ENCODE measurements at places on chromosomes 1 and 21. TPM values are rescaled to one million over a fixed set of nuclear protein-coding genes. Genes with fewer than 3 reads are reported as not detected.

- DNase-seq = no peak
- H3K27me3 ChIP-seq = no peaks in the 10 kb centered on the region
- H3K4me3 ChIP-seq = no peak overlapping the region
- no peak overlapping the region for H3K27ac ChIP-seq
- peaks cover 6% of the 10 kb centered on the region for H3K36me3 ChIP-seq
These were observed 14.0 kb upstream of the TBX19 start for GRCh38 chr1:168266644-168267186.

DNA sequence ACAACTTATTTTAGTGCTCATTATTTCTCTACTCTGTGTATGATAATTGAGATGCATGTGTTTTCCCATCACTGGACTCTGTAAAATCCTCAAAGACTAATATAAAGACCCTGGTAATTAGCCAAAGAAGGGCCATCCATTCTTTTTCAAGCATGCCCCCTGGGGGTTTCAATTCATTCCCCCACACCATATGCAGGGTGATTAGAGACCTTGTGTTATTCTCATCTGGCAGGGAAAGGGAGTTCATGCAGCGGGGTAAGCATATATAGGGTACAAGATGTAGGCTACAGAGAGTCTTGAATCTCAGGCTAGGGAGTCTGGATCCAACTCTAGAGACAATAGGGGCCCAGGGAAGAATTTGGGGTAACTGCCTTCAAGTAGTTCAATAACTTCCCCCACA, 166.5 kb downstream of the TNR start:
- H3K4me3 ChIP-seq = no peak overlapping the region
- H3K4me1 ChIP-seq = no peaks in the 10 kb centered on the region
- no peak overlapping the region for H3K27ac ChIP-seq

GRCh38 chr1:111030590-111030989, 66.9 kb upstream of the LRIF1 start:
- H3K27me3 ChIP-seq = no peaks in the 10 kb centered on the region
- H3K27ac ChIP-seq = no peak overlapping the region
- no peaks in the 10 kb centered on the region for H3K4me1 ChIP-seq
- H3K4me3 ChIP-seq = no peak overlapping the region

GRCh38 chr1:8152731-8153702, 126.9 kb upstream of the ERRFI1 start:
- peaks cover 2% of the 10 kb centered on the region for H3K27me3 ChIP-seq
- H3K27ac ChIP-seq = no peak overlapping the region
- H3K4me1 ChIP-seq = no peaks in the 10 kb centered on the region
- H3K4me3 ChIP-seq = no peak overlapping the region
- DNase-seq = no peak

DNA sequence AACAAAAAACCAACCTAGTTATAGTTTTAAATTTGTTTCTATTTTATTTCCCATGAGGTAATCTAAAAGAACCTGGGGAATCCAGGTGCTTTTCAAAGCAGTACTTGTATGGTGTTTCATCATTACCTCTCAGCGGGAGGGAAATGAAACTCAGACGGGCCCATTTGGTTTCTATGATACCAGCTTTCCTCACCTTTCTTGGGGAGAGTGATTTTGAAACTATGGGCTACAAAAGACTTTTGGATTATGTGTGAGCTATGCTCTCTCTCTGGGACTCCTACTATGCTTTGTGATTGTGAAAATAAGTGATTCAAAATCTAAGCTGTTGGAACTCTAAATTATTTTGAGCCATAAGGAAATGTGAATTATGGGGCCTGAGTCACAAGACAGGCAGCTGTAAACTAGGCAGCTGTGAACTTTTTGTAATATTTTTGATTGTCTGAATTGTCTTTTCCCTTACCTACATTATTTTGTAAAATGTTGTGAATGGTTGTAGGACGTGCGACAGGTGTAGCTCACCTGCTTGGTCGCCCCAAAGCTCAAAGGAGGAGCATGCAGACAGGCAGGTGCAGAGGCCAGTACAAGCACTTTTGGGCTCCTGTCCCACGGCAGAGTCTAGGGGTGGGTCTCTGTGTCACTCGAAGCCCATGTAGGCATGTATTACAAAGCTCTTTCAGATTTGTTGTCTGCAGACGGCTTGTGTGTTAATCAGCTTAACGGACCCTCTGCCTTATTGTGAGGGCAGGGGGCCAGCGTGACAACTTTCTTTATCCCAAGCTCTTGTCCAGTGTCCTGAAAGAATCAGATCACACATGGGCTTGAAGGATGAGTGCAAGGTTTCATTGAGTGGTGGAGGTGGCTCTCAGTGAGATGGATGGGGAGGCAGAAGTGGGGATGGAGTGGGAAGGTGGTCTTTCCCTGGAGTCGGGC, 64.8 kb upstream of the BACH1 start:
- H3K4me1 ChIP-seq = no peaks in the 10 kb centered on the region
- no peaks in the 10 kb centered on the region for H3K27me3 ChIP-seq
- H3K4me3 ChIP-seq = no peak overlapping the region
- no peak for DNase-seq
- H3K36me3 ChIP-seq = no peaks in the 10 kb centered on the region

GRCh38 chr1:1911350-1912041, 3.6 kb upstream of the CALML6 start:
- H3K36me3 ChIP-seq = no peaks in the 10 kb centered on the region
- peak overlapping the region; percentile 55 for H3K4me3 ChIP-seq
- H3K27ac ChIP-seq = no peak overlapping the region

- peaks cover 15% of the 10 kb centered on the region for H3K4me1 ChIP-seq
- H3K4me3 ChIP-seq = peak overlapping the region; percentile 79
- peak overlapping the region; percentile 10 for H3K27ac ChIP-seq
- peak; percentile 49 for DNase-seq
- peaks cover 9% of the 10 kb centered on the region for H3K36me3 ChIP-seq
- peaks cover 4% of the 10 kb centered on the region for H3K27me3 ChIP-seq
These were observed 483 bp downstream of the CHML start for GRCh38 chr1:241639623-241640148.

DNA sequence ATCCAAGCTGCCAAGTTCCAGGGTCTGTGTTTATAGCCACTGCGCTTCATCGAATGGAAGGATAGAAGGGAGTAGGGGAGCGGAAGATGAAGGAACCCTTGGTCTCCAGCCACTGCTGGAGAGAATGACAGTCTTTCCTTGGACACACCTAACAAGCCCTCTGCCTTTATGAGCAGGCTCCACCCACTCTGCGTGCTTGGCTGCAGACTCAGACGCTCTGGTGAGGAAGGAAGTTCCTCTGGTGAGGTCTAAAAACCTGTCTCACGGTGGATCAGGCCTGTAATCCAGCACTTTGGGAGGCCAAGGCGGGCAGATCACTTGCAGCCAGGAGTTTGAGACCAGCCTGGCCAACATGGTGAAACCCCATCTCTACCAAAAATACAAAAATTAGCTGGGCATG, 55.4 kb downstream of the MATN1 start:
- DNase-seq = no peak
- no peak overlapping the region for H3K27ac ChIP-seq
- H3K27me3 ChIP-seq = peaks cover 13% of the 10 kb centered on the region
- H3K36me3 ChIP-seq = no peaks in the 10 kb centered on the region
- peak overlapping the region; percentile 59 for H3K4me3 ChIP-seq

DNA sequence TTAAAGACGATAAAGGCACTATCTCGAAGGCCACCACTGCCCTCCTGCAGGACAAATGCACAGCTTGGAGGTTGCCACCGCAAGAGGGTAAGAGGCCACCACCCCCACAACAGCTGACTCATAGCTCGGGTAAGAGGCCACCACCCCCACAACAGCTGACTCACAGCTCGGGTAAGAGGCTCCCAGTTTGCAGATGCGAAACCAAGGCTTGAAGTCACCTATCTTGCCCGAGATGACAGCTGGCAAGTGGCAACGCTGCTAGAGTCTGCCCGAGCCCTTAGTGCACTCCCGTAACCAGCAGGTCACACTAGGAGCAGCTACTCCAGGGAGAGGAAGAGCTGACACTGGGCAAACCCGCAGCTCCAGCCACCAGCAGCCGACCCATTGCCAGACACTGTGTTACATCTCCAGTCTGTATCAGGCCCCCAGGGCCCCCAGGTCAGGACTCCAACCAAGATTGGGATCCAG, 17.1 kb upstream of the SPSB1 start:
- peaks cover 3% of the 10 kb centered on the region for H3K36me3 ChIP-seq
- H3K4me1 ChIP-seq = peaks cover 20% of the 10 kb centered on the region
- H3K27me3 ChIP-seq = peaks cover 2% of the 10 kb centered on the region
- no peak overlapping the region for H3K4me3 ChIP-seq

DNA sequence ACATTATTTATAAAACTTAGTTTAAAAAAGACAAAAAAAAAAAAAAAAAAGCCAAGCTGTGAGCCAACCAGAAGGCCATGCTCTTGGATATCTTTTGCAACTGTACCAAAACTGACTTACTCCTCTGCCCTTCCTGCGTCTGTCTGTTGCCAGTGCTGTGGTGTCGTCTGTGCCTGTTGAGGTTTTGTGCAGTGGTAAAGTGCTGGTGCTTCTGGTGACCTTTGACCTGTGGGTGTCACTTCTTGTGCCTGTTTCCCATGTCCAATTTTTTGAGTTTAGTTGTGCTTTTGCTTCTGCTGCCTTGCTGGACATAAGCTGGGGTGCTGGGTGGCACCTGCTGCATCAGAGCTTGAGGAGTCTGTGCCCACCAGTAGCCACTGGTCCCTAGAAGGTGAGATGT, 41.4 kb downstream of the RNF187 start:
- no peaks in the 10 kb centered on the region for H3K36me3 ChIP-seq
- H3K4me1 ChIP-seq = no peaks in the 10 kb centered on the region
- H3K27ac ChIP-seq = no peak overlapping the region

- H3K27ac ChIP-seq = peak overlapping the region; percentile 2
- no peaks in the 10 kb centered on the region for H3K36me3 ChIP-seq
- H3K4me1 ChIP-seq = peaks cover 17% of the 10 kb centered on the region
- H3K27me3 ChIP-seq = no peaks in the 10 kb centered on the region
- no peak overlapping the region for H3K4me3 ChIP-seq
These were observed 76.9 kb downstream of the GPATCH2 start for GRCh38 chr1:217553949-217554509.

DNA sequence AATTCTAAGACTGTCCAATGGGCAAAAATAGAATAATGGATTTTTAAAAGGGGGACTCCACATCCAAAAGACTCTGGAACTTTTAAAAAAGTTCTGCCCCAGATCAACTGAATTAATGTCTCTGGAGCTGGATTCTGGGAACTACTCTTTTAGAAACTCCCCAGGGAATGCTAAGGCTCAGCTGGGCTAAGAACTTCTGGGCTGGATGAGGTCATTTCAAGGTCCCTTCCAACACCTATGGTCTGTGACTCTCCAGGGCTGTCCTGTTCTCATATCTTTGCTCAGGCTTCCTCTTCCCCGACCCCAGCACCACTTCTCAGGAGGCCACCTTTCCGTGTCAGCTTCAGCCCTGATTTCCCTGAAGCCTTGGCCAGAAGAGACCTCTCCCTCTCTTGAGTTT, 13.5 kb upstream of the PLA2G2C start:
- no peak overlapping the region for H3K4me3 ChIP-seq
- no peaks in the 10 kb centered on the region for H3K36me3 ChIP-seq
- peaks cover 2% of the 10 kb centered on the region for H3K27me3 ChIP-seq
- DNase-seq = no peak

- H3K4me1 ChIP-seq = peaks cover 6% of the 10 kb centered on the region
- H3K27me3 ChIP-seq = peaks cover 7% of the 10 kb centered on the region
- no peak overlapping the region for H3K27ac ChIP-seq
- no peak for DNase-seq
- no peak overlapping the region for H3K4me3 ChIP-seq
These were observed 4.0 kb downstream of the ZBTB7B start for GRCh38 chr1:155006601-155007101.

GRCh38 chr1:30778154-30778978, 20.8 kb upstream of the LAPTM5 start:
- H3K27me3 ChIP-seq = peaks cover 2% of the 10 kb centered on the region
- no peaks in the 10 kb centered on the region for H3K36me3 ChIP-seq
- H3K4me1 ChIP-seq = peaks cover 9% of the 10 kb centered on the region

DNA sequence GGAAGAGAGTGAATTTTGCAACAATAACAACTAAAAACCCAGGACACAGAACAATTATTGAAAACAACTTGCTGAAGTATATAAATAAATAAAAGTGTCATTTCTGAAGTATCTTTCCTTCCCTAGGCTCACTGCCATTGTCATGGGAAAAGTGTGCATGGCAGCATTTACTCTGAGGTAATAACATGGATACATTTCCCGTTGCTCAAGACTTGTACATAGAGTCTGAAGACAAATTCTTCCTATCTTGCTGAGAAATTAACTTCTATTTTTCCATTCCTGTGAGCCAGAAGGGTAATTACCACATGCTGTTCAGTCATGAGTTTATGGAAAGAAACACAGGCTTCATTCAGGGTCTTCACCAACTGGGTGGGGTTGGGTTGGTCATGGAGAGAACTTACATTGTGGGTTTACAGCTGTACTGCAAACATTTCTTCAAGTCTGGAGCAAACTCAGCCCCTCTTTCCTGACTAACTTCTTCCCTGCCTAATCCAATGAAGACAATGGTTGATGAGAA, 32.2 kb downstream of the ST6GALNAC3 start:
- no peaks in the 10 kb centered on the region for H3K36me3 ChIP-seq
- peaks cover 2% of the 10 kb centered on the region for H3K27me3 ChIP-seq
- no peaks in the 10 kb centered on the region for H3K4me1 ChIP-seq
- DNase-seq = no peak
- no peak overlapping the region for H3K4me3 ChIP-seq
- no peak overlapping the region for H3K27ac ChIP-seq

GRCh38 chr1:212518188-212519054, 85.7 kb downstream of the NENF start:
- DNase-seq = no peak
- peaks cover 10% of the 10 kb centered on the region for H3K27me3 ChIP-seq
- H3K4me3 ChIP-seq = no peak overlapping the region
- H3K27ac ChIP-seq = no peak overlapping the region
- peaks cover 5% of the 10 kb centered on the region for H3K4me1 ChIP-seq
- H3K36me3 ChIP-seq = no peaks in the 10 kb centered on the region

DNA sequence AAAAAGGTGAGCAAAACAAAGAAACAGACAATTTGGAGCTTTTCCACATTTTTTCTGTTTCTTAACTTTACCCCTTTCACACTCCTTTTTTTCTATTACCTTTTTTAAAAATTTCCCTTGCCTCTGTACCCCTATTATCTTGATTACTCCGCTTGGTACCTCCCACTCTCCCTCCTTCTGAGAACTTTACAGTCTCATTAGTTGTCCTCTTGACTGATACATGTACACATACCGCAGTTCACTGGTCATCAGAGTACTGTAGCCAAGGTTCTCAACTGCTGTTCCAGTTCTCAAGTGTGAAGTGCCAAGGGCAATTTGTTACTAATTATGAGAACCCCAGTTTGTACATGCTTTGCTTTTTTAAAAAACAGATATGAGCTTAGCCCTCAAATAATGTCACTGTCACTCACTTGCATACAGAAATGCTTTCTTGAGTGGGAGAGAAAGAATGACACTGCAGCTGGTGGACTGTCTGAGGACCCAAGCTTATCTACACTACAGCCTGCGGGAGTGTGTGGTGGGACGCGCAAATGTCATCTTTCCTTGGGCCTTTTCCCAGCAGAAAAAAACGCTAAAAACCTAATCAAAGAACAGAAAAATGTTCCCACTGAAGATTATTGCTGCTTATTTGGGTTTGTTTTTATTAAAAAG, 160.8 kb downstream of the DISP1 start:
- no peak for DNase-seq
- H3K36me3 ChIP-seq = no peaks in the 10 kb centered on the region
- H3K27me3 ChIP-seq = no peaks in the 10 kb centered on the region
- H3K27ac ChIP-seq = no peak overlapping the region

SYNC gene
- total RNA-seq = 1.1 TPM

MAP10 gene
- total RNA-seq = 3.6 TPM

CTH gene
- total RNA-seq = 7.3 TPM

PPM1J gene
- 0.69 TPM for total RNA-seq

PDPN gene
- total RNA-seq = 4.8 TPM

TMEM125 gene
- not detected for total RNA-seq

OR2M3 gene
- not detected for total RNA-seq

NPPA gene
- not detected for total RNA-seq

PTPRF gene
- total RNA-seq = 171 TPM

FAM43B gene
- total RNA-seq = not detected

PWP2 gene
- total RNA-seq = 22.1 TPM

WNT9A gene
- 13.8 TPM for total RNA-seq

PCBP3 gene
- total RNA-seq = 72.7 TPM

CHIT1 gene
- total RNA-seq = 0.10 TPM

ACOT11 gene
- total RNA-seq = 0.32 TPM

LYPD8 gene
- total RNA-seq = not detected

FAM72B gene
- 2.1 TPM for total RNA-seq

All from glutamatergic neuron (in vitro differentiated cells).